Right atrium auricular region (tissue), 2 donors: ENCODE measurements at places on chromosomes 12 and 14. TPM values are rescaled to one million over a fixed set of nuclear protein-coding genes. Genes with fewer than 3 reads are reported as not detected.

Gene CABP1
- total RNA-seq, result 2.0 TPM

GRCh38 chr12:26126340-26127284, 1.8 kb upstream of the BHLHE41 start:
- DNase-seq, result peak; percentile 87

DNA sequence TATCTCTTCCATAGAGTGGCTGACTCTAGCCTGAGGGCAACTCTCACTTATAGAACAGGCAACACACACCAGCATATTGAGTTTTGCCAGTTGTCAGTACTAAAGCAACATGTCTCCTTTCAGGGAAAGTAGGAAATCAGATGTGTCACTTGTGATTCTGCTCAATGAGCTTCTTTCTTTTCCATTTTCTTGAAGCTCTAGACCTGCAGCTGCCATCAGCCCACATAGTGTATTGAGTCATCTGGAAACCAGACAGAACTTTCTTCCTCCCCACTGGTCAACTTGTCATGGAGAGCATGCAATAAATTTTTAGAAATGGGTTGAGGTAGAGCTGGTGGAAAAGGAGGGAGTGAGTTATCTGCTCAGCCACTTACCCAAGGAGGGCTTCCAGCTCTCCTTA, 209.0 kb upstream of the PLEKHG7 start:
- no peak for DNase-seq

GRCh38 chr14:68470361-68470760, 322.5 kb downstream of the ZFP36L1 start:
- no peak for DNase-seq

GRCh38 chr12:132400011-132400641, 70.7 kb upstream of the GALNT9 start:
- DNase-seq, result no peak

Gene SPTB
- total RNA-seq, result 102 TPM

DNA sequence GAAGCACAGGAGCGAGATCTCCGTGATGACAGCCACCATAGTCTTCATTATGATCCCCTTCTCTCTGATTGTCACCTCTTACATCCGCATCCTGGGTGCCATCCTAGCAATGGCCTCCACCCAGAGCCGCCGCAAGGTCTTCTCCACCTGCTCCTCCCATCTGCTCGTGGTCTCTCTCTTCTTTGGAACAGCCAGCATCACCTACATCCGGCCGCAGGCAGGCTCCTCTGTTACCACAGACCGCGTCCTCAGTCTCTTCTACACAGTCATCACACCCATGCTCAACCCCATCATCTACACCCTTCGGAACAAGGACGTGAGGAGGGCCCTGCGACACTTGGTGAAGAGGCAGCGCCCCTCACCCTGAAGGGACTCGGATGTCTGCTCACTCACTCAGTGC, 775 bp downstream of the OR10P1 start:
- DNase-seq, result no peak

GRCh38 chr14:90483571-90483974, 86.7 kb downstream of the CALM1 start:
- peak; percentile 26 for DNase-seq

- DNase-seq, result no peak
Observed at GRCh38 chr12:63090716-63091115, 60.3 kb downstream of the AVPR1A start.

DNA sequence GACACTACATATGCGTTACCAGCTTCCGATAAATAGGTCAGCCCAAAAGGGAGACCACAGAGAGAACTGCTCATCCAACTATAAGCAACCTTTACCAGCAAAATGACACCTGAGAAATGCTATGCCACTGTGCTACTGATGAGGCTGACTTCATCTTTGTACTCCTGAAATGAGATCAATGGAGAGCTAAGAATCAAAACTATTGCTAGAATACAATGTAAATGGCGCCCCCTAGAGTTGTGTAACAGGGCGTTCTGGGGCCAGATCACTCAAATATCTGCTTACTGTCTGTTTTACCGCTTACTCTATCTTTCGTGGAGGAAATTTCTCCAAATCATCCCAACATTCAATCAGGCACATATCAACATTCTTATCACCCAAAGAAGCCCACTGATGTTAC, 4.6 kb downstream of the ZNF384 start:
- no peak for DNase-seq

DNA sequence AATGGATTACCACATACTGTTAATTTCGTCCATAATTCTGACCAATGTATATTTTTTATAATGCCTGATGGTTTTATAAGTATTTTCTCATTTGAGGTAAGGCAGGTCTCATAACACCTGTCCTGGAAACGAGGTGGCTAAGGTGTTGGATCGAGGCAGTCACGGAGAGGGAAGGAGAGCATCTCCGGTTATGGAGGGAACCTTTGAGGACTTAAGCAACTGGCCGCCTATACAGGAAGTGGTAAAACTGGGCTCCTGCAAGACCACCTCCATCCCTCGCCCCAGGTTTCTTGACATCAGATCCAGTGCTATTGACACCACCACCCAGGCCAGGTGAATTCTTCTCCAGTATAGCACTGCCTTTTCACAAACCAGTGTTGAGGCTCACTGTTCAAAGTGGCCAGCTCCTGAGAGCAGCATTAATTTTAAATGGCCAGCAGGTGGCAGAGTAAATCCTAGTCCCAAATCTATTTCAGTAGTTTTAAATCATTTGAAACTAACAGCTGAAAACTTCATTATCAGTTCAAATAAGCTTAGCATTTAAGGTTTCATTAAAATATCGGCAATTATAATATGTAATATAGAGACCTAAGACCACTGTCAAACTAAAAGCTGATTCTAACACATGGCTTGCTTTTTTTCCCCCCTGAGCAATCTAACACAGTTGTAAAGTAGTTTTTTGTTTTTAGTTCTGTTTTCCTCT, 100.8 kb downstream of the PPM1A start:
- no peak for DNase-seq

- no peak for DNase-seq
Observed at GRCh38 chr14:61746881-61747280, 15.3 kb upstream of the SNAPC1 start.

DNA sequence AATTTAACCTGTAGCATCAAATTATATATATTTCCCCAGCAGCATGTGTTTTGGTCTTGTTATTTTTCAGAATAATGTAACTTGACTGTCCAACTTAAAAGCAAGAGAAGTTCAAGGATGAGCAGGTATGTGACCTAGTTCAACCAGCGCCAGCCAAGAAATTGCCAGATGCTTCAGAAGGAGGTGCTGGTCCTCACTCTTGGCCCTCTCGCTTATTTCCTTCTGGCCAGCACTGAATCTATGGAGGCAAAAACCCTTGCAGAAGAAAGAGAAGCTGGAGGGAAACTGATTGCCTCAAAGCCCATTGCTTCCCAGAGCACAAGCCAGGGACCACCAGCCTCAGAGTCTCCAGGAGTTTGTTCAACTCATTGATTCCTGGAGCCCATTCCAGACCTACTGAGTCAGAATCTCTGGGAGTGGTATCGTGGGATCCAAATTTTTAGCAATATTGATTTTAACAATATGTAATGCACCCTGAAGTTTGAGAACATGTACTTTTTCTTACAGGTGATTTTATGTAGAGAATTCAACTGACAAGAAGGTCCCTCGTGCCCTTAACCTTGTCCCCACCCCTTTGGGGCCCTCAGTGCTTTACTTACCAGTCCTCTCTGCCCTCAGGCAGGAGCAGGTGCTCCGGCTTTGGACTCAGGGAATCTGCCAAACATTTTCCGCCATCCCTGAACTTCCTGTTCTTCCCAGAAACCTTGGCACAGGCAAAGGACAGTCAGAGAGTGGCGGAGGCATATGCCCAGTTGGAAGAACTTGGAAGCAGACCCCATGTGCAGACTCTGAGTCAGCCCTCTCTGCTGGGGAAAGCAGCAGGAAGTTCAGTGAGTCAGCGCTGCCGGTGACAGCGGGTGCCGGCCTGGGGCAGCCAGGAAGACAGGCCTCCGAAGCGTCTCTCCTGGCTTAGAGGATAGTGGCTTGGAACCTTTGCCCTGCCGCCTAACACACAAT, 10.4 kb downstream of the BEST3 start:
- DNase-seq, result peak; percentile 70

GRCh38 chr14:55976219-55976618, 142.0 kb upstream of the PELI2 start:
- DNase-seq, result no peak

Gene KRT6C
- total RNA-seq, result not detected

Gene ARHGAP9
- total RNA-seq, result 3.4 TPM

Gene TPH2
- not detected for total RNA-seq

DNA sequence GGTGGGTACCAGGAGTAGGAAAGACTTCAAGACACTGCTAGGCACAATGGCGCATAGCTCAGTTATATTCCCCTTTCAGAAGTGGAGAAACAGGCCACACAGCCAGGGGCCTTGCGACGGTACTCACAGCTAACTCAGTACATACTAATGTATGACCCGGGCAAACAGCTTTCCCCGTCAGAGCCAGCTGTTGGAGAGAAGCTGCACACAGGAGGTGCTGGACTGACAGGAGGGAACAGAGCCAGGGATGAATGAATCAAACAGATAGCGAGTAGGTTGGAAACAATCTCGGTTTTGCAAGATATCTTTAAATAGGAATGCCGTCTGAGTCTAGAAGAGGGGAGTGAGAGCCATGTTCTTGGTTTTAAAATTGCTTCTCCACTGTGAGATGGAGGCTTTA, 45.5 kb downstream of the PRIMA1 start:
- peak; percentile 72 for DNase-seq

Gene PA2G4
- 91.4 TPM for total RNA-seq

Gene CEP128
- total RNA-seq, result 1.3 TPM

DNA sequence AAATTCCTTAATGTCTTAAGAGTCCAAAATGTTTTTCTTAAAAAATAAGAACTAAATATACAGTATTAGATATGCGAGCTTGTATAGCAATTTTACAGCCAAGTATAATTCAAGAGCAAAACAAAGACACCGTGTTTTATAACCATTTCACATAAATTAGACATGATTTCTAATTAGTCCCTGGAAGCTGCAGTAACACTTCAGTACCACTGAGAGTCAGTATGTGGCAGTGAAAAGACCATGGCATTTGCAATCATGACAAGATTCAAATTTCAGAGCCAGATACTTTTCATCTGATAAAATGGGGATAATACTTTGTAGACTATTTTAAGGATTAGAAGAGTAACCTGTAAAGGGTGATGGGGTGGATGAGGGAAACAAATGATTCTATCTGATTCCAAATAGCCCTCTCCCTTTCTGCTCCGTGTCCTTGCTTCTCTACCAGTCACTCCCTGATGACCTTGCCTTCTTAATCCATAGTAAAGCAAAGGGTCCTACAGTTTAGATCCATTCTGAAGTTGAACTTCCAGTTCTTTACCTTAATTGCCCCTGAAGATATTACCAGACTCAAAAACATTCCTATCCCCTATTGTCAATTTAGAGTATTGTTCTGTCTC, 145.4 kb upstream of the ABCD2 start:
- DNase-seq, result no peak

DNA sequence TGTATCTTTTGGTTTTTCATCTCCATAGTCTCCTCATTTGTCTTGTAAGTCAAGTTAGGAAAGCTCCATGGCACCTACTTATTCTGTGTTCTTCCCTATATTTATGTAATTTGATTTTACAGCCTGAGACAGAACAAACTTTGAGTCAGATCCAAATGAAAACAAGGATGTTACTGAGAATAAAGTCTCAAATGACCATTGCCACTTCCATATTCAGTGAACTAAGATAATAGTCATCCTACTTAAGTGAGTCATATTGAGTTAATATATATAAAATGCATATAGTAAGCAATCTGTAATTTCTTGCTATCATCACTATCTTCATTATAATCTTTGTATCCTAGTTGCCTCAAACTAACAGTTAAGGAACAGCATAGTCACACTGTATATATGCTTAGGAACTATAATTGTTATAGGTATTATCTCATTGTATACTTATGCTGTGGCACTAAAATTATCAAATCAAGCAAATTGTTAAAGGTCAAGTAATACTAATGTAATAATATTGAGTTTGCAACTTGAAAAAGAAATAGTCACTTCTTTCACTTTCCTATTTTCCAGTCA, 30.8 kb downstream of the TMTC3 start:
- DNase-seq, result no peak

Gene CIROP
- total RNA-seq, result not detected

- no peak for DNase-seq
Observed at GRCh38 chr14:36479344-36479743, 40.7 kb downstream of the NKX2-1 start.

Gene SELPLG
- 7.7 TPM for total RNA-seq

DNA sequence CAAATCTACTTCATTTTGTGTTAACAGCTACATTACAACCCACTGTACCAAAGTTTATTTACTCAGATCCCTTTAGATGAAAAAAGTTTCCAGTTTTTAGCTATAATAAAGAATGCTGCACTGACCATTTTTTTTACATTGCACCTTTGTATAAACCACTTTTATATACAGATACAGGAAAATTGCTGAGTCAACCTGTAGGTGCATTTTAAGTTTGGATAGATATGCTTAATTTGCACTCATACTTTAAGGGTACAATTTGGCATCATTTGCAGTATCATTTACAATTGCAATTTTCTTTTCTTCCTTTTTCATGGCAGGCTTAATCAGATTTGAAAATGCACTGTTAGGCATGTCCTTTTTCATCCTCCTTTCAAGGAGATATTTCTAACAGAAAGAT, 257.8 kb upstream of the LMO3 start:
- no peak for DNase-seq
